ENCODE measurements at places on chromosomes 1 and 21.

DNA sequence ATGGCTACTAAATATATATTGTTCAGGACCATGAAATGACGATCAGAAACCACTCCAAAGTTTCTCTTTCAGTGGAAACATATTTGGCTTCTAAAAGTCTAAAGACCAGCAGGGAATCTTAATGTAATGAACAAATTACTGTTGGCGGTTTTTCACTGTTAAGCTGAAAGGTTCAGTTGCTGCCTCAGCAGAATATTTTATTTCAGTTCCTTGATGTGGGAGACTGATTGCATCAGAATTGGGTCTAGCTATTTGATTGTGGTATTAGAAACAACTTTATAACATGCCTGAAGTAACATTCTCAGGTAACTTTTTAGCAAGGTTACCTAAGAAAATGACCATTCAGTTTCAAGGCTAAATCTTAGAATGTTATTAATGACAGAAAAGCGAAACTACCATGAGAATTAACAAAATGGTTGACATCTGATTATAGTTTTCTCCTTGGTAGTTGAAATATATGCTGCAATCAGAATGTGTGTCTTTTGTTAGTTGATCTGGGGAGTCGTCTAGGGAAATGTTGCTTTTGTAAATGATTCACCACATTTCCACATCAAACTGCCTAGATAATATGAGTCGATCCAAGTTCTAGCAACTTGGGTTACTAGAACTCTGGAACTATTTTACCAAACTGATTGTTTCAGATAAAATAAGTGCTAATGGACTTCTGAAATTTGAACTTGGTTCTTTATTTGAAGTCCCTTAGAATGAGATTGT is 200.4 kb downstream of the HMCN1 start:
- no peak for ATAC-seq

GRCh38 chr21:22174746-22175145 is 1176.5 kb downstream of the NCAM2 start:
- no peak for ATAC-seq

DNA sequence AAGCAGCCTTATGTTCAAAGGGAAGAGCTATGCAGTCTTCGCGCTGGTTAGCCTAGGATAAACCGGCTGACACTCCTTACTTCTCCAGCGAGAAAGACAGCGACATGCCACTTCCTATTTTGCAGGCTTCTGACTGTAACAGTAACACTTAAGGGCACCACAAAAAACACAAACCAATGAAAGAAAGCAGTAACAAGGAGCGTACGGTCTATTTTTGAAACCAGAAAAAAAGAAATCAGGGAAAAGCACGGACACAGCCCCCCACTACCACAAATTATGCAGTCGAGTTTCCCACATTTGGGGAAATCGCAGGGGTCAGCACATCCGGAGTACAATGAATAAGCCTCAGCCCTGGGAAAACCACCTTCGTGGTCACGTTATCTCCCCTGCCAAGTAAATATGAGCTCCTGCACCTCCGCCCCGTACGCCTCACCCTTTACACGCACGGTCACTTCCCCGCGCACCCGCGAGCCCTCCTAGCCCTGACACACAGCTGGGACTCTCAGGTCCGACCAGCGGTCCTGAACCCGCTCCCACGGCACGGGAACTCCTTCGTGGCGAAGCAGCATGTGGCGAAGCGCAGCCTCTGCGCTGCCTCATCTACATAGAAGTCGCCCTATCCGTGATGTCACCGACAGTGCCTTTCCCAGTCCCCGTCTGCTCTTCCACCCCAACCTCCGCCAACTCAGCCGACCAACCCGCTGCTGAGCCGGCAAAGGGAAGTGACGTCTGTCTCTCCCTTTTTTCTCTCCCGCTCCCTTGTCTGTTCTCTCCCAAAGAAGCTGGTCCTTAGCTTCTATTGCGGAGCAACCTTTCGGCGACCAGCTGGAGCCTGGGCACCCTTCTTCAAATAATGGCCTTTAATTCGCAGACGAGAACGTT is 40.9 kb upstream of the PPIAL4F start:
- peak; percentile 92 for ATAC-seq

- ATAC-seq = no peak
Observed at GRCh38 chr1:30132602-30133286, 590.6 kb downstream of the MATN1 start.

GRCh38 chr21:21508859-21509258 is 510.6 kb downstream of the NCAM2 start:
- no peak for ATAC-seq

DNA sequence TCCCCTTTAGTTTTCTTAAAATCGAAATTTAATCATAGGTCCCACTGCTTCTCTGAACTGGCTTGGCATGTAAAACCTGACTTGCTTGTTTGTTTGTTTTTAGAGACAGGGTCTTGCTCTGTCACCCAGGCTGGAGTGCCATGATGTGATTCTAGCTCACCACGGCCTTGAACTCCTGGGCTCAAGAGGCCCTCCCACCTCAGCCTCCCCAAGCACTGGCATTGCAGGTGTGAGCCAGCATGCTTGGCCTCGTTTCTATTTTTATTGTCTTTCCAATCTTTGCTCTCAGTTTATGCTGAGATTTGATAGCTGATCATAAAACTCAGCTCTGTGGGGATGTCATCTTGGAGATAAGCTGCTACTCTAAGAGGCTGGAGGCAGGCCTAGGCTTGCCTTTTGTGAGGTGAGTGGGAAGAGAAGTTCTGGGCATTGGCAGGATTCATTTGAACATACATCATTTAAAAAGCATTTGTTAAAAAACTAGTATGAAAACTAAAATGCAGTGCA is 51.5 kb upstream of the GCLM start:
- ATAC-seq = no peak

DNA sequence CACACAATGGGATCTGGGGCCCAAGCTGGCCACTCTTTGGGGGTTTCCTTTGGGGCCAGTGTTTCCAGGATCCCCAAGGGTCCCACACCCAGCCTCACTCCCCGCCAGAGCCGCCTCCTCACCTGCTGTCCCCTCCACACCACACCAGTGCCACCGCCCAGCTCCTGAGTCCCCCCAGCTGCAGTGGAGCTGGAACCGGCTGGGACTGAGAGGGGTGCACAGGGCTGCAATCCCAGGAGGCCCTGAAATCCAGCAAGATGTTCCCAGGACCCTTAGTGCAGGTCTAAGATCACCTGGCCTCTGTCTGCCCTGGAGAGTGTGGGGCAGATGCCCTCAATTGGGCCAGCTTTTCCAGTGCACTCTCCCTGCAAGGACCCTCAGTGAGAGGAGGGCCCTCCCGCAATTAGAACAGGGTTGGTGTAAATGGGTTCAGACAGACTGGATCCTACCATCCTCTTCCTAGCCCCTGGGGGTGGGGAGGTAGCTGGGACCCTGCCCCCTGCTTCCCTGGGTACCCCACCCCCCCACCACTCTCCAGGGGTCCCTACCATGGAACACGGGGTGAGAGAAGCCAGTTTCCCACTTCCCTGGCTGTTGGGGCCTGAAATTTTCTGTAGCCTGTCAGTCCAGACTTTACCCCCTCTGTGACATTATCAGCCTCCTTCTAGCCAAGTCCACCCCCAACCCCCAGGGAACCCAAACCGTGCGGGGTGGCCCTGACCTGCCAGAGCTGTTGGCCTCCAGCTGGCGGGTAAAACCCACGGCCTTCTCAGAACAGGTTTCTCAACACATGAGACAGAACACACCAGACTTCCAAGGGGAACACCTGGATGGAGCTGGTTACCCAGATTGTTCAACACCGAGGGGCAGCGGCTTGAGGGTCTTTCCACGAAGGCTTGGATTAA is 7.0 kb downstream of the KRTAP10-12 start:
- ATAC-seq = no peak

GRCh38 chr1:86778569-86779239 is 74.3 kb downstream of the SH3GLB1 start:
- no peak for ATAC-seq

DNA sequence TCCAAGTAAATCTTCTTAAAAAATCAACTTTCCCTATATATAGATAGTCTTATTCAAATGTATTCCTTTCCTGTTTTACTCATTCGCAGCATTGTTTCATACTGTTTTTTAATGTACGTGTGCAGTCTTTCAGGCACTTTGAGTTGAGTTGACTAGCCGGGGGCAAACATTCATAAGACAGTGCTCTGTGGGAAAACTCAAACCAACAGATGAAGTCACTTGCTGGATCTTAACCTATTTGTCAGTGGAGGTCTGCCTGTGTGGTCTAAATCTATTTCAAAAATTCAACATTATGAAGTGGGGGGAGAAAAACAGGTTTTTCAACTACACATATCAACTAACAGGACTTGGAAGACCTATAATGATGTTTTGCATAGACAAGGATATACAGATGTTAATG is 6.2 kb downstream of the HSD11B1 start:
- ATAC-seq = no peak

GRCh38 chr1:109895720-109896504 is 14.7 kb upstream of the CSF1 start:
- peak; percentile 6 for ATAC-seq

- no peak for ATAC-seq
Observed at GRCh38 chr1:100860397-100860991, 34.1 kb downstream of the EXTL2 start.

DNA sequence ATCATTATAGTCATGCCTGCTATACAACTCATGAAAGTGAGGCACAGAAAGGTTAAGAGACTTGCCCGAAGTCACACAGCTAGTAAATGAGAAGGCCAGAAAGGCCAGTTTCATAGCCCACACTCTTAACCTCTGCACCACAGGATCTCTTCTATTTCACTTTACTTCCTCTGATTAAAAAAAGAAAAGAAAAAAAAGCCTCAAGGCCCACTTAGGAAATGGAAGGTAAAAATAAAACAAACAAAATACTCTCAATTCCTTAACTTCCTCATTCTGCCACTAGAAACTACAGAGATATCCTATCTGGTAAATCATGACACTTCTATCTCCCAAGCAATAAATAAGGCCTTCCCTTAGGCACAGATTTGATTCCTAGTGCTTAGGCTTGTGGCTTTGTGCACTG is 7.6 kb upstream of the ENAH start:
- ATAC-seq = no peak

DNA sequence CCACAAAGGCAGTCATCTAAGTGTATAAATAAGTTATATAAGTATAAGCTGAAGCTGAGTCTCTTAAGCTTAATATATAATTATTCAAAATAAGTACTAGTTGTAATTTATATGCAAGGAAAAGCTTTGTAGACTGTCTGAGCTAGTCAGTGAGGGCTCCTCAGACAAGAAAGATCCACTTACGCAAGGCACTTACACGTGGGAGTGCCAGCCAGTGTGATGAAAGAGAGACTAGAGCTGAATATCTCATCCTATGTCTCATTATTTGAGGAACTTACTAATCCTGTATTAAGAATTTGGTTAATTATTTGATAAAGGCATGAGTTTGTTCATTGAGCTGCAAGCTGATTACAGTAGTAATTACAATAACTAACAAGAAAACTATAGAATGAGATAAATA is 146.9 kb downstream of the PDE4B start:
- ATAC-seq = no peak

- peak; percentile 77 for ATAC-seq
Observed at GRCh38 chr1:16420424-16421118, 16.7 kb downstream of the SPATA21 start.

DNA sequence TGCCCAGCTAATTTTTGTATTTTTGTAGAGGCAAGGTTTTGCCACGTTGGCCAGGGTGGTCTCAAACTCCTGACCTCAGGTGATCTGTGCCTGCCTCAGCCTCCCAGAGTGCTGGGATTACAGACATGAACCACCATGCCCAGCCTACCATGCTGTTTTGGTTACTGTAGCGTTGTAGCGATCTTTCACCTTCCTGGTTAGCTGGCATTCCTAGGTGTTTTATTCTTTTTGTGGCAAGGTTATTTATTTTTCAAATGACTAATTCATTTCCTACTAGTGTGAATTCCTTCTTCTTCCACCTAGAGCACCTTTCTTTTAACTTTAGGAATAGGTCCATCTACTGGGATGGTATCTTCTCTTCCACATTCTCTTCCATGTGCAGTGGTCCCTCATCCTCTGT is 29.3 kb downstream of the TMEM200B start:
- no peak for ATAC-seq

- no peak for ATAC-seq
Observed at GRCh38 chr1:33281554-33282303, 25.4 kb downstream of the ZNF362 start.

- ATAC-seq = no peak
Observed at GRCh38 chr1:41529621-41530395, 45.3 kb upstream of the EDN2 start.

DNA sequence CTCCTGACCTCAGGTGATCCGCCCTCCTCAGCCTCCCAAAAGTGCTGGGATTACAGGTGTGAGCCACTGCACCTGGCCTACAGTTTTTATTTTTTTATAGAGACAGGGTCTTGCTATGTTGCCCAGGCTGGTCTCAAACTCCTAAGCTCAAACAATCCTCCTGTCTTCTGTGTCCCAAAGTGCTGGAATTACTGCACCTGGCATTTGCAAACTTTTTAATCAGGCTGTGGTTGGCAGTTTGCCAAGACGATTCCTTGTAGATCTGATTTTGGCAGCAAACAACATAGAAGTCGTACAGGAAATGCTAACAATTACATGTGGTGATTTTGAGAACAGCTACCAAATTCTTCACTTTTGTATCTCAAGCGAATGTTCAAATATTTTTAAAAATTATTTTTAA is 10.1 kb downstream of the RBP7 start:
- no peak for ATAC-seq

- ATAC-seq = no peak
Observed at GRCh38 chr1:179870870-179871269, 6.7 kb downstream of the TOR1AIP2 start.

GRCh38 chr21:15964236-15964855 is 234.6 kb downstream of the USP25 start:
- ATAC-seq = peak; percentile 41

- ATAC-seq = no peak
Observed at GRCh38 chr1:28845786-28846543, 34.0 kb downstream of the OPRD1 start.

GRCh38 chr1:203326830-203327683 is 21.7 kb downstream of the BTG2 start:
- peak; percentile 90 for ATAC-seq

DNA sequence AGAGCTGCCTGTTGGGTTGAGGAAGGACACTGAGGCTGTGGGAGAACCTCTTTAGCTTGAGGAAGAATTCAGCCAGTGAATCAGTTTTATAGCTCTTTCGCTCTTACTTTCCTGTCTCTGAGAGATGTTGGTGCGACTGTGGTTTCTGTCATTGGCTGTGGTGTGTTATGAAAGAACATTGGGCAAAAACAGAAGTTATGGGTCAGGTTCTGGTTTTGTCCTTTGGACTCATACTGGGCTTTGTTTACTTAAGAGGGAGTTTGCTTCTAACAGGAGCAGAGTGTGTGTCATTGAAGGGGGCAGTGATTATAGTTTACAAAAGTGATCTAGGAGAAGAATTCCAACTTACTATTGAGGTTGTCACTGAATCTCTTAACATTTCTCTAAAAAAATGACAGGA is 97.0 kb downstream of the TLR5 start:
- no peak for ATAC-seq

GRCh38 chr1:81021134-81021533 is 779.6 kb upstream of the ADGRL2 start:
- no peak for ATAC-seq

DNA sequence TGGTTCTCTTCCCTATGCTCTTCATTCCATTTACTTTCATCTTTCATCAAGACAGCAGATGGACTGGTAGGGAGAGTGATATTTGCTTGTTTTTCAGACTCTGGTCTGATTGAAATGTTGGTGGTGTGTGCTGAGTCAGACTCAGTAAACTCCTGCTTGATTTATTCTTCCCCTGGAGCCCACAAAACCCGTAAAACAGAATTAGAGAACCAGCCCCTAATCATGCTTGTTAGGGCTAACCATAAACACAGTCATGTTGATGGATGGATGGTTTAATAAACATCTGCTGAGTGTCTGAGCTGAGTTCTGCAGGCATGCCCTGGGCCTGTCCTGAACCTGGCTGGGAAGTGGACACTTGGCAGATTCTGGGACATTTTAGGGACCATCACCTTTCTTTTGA is 24.8 kb downstream of the NOS1AP start:
- no peak for ATAC-seq

- ATAC-seq = peak; percentile 65
Observed at GRCh38 chr1:204288021-204288588, 71.6 kb downstream of the PLEKHA6 start.
